Renal cortex interstitium (tissue), 15 donors: ENCODE measurements at places on chromosomes 5 and 9. TPM values are rescaled to one million over a fixed set of nuclear protein-coding genes. Genes with fewer than 3 reads are reported as not detected.
A peak's percentile ranks its signal among the peaks of the same experiment; 100 is the strongest.

PNPLA7 gene
- polyA plus RNA-seq = 2.4 TPM

TPM2 gene
- 156 TPM for polyA plus RNA-seq

POU5F2 gene
- polyA plus RNA-seq = 0.08 TPM

C5orf58 gene
- 0.30 TPM for polyA plus RNA-seq

IL31RA gene
- 0.11 TPM for polyA plus RNA-seq

SPRY4 gene
- 30.9 TPM for polyA plus RNA-seq

SH3TC2 gene
- 0.23 TPM for polyA plus RNA-seq

TMEM171 gene
- polyA plus RNA-seq = 9.1 TPM

PSD2 gene
- 2.6 TPM for polyA plus RNA-seq

ZNG1A gene
- polyA plus RNA-seq = 83.4 TPM

PCDHGA3 gene
- polyA plus RNA-seq = 4.2 TPM

PCDHAC2 gene
- 0.64 TPM for polyA plus RNA-seq

FBP1 gene
- 44.3 TPM for polyA plus RNA-seq

DNA sequence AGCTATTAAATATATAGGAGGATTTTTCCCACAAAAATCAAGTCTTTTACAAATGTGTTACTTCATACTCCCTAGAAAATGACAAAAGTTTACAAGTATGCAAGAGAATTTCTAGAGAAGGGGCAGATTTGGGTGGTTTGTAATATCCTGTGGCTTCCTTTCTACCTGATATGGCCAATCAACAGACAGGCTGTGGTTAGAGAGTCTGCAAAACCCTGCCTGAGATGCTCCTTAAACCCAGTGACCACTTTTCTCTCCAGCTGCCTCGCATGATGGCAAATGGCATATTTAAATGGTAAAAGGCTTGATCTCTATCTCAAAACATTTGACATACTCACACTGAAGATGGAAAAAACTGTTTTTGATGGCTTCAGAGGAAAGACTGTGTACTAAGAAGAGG lies 550.1 kb upstream of the ZNF462 start:
- DNase-seq = no peak

- no peak for DNase-seq
These were observed 10.8 kb downstream of the SPAAR start for GRCh38 chr9:35920051-35920620.

DNA sequence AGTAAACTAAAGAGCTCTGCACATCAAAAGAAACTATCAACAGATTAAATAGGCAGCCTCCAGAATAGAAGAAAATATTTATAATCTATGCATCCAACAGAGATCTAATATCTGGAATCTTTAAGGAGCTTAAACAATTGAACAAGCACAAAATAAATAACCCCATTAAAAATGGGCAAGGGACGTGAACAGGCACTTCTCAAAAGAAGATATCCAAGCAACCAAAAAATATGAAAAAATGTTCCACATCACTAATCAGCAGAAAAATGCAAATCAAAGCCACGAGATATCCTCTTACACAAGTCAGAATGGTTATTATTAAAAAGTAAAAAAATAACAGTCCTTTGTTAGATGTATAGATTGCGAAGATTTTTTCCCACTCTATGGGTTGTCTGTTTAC lies 109.1 kb upstream of the TRPC7 start:
- no peak for DNase-seq

DNA sequence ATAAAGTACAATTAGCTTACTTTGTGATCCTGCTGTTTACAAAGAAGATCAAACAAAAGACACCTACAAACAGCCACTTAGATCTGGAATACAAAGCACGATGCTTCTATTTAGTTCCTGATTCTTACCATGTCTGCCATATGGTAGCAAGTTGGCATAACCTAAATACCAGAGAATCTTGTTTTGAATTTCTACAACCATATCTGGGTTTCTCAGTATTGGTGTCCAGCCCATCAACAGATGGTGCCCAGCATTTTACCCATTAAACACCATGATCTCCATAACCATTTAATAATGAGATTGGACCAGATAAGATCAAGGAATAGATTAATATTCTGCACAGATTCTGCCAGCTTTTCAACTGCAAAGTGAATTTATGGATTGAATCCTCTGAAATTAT lies 29.8 kb downstream of the SLC24A2 start:
- DNase-seq = no peak

GRCh38 chr5:88948746-88949600 lies 66.0 kb upstream of the MEF2C start:
- no peak for DNase-seq

GRCh38 chr9:92734931-92735635 lies 29.6 kb downstream of the BICD2 start:
- no peak for DNase-seq

DNA sequence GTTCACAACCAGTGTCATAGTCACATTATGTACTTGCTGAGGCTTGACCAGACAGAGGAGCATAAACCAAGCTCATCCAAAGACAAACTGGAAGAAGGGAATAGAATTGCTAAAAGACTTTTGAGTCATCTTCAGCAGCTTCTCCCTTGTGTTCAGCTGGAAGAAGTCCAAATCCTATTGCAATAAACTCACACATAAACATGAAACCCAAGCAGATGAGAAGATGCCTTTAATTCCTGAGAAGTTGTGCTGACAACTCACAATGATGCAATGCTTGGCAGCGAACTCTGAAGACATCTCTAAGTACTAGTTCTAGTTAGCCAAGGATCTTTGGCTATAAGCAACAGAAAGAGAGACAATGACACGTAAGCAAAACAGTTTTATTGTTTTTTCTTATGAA lies 642.1 kb downstream of the KCTD16 start:
- DNase-seq = no peak

GRCh38 chr5:171315925-171316257 lies 6.8 kb downstream of the TLX3 start:
- DNase-seq = no peak

GRCh38 chr5:144135113-144135762 lies 35.2 kb downstream of the YIPF5 start:
- DNase-seq = no peak

- DNase-seq = no peak
These were observed 106.2 kb downstream of the CEMIP2 start for GRCh38 chr9:71662082-71662481.

DNA sequence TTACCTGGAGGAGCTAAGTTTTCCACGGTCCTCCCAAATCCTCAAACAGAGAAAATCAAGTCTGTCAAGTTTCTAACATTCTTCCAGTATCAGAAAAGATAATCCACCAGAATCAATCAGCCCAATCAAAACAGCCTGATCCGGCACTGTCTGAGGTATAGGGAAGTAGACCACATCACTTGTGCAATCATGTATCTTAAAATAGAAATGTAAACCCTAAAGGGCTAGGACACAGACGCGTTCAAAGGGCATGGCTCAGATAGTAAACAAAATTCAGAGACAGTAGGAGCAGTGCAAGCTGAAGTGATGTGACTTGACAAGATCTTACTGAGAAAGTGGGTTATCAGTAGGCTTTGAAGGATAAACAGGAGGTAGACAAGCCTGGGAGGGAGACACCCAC lies 252.4 kb upstream of the DAPK1 start:
- no peak for DNase-seq

- no peak for DNase-seq
These were observed 53.6 kb downstream of the LRSAM1 start for GRCh38 chr9:127504887-127505251.

DNA sequence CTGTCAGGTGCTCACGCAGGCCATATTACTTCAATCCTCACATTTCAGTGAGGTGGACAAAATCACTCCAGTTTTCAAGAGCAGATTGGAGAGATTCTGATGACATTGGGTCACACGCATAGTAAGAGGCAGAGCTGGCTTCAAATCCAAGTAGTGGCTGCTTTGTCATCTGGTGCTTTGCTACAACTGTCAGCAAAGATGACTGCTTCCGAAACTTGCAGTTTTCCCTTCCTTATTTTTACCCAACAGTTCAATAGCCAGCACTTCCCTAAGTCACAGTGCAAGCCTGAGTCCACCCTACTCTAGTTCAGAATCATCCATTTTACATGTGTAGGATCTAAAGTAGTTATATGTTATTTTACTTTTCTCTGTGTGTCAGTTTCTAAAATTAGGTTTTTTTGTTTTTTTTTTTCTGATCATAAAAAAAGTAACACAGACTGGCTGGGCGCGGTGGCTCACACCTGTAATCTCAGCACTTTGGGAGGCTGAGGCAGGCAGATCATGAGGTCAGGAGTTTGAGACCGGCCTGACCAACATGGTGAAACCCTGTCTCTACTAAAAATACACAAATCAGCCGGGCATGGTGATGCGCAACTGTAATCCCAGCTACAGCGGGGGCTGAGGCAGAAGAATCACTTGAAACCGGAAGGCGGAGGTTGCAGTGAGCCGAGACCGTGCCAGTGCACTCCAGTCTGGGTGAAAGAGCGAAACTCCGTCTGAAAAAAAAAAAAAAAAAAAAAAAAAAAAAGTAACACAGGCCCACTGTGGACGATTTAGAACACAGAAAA lies 49.6 kb downstream of the ANKDD1B start:
- DNase-seq = no peak

DNA sequence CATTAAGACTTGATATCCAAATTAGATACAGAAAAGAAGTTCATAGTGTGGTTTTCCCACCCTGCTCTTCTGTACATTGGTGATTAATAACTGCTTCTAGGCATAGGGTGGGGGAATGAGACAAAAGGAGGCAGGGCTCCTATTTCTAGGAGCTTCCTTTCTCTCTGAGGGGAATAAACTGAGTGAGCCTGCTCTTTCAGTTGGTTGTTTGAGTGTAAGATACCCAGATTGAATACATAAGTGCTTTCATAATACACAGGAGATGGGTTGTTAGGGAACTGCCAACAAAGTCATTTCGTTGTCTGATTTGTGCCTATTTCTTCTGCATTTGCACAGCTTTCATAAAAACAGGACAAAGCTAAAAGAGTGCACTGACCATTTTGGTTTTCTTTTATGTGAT lies 48.9 kb upstream of the TTC23L start:
- DNase-seq = no peak

- no peak for DNase-seq
These were observed 173.5 kb downstream of the ARHGEF28 start for GRCh38 chr5:73799401-73799972.

- DNase-seq = no peak
These were observed 689 bp downstream of the AK3 start for GRCh38 chr9:4740388-4740637.

GRCh38 chr9:130183133-130183762 lies 11.0 kb downstream of the NCS1 start:
- no peak for DNase-seq

DNA sequence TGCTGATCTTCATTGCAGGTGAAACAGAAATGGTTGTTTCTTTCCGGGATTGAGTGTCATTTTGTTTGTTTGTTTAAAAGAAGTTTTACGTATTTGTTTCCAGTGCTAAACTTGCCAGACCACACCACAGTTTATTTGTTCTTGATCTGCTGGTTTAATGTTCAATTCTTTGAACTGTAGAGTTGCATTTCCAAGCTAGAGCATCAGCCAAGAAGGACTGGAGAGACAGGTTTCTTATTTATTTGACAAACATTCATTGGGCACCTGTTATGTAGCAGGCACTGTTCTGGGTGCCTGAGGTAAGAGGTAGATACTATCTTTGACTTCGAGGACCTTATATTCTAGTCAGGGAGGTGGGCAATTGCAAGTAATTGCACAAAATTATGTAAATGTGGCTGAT lies 45.0 kb downstream of the MCCC2 start:
- no peak for DNase-seq

GRCh38 chr9:91421128-91421765 lies 2.4 kb downstream of the NFIL3 start:
- peak; percentile 64 for DNase-seq

GRCh38 chr5:127041571-127041970 lies 11.2 kb upstream of the MARCHF3 start:
- no peak for DNase-seq

GRCh38 chr5:74261421-74261820 lies 379.1 kb downstream of the ENC1 start:
- no peak for DNase-seq

DNA sequence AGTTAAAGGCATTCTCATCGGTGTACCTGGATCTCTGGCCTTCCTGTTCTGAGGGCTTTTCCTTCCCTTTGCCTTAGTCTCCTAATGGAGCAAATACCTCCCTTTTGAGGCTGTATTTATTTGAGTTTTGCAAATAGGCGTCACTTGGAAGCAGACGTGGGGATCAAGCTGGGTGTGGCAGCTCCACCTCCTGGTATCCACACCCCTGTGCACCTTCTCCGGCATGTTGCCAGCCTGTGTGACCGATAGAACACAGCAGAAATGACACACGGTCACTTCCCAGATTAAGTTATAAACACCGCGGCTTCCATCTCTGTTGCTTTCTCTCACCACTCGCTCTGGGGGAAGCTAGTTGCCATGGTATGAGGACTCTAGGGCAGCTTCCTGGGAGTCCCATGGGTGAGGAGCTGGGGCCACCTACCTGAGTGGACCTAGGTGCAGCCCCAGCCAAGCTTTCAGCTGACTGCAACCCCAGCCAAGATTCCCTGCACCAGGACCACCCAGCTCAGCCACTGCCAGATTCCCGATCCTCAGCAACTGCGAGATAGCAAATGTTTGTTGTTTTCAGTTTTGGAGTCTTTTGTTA lies 214.4 kb upstream of the MVB12B start:
- no peak for DNase-seq

GRCh38 chr9:18825656-18826170 lies 207.3 kb downstream of the SAXO1 start:
- no peak for DNase-seq

DNA sequence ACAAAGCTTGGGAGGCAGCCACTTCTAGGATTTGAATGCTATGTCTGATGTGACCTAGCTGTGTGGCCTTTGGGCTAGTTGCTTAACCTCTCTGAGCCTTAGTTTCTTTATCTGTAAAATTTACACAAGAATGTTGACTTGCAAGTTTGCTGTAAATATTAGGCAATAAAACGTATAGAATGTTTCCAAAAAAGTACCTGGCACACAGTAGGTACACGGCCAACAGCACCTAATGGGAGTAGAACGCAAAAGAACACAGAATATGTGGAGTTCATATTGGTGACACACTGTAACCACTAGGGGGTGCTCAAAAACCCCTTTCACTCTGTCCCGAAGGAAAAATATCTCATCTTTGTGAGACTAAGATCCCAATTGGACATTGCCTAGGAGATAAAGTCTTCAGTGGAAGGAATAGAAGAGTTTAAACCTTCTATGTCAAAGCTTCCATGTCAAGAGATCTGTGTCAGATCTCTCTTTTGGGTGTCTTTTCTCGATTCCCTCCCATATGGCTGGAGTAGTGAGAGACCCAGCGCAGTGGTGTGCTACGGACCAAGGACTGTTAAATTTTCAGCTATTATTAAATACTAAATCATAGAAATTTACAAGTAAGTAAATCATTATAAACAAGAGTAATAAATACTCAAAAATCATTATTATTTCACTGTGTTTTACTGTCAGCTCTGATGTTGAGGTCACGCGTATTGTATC lies 145.4 kb upstream of the RAD23B start:
- DNase-seq = no peak

DNA sequence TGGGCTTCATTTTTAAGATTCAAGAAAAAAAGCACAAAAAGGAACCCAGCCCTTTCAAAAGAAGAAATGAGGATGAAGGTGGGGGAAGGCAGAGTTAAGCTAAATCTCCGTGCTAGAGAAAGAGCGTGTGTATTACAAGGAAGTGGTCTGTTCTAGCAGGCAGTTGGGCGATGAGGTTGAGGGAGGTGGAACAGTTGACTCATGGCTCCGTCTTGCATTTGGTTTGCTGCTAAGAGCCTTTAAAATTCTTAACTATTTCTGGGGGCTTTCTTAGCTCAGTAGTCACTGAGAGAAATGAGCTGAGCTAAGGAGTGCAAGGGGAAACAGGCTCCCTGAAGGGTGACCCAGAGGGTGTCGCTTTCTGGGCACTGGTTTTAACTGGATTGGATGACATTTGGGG lies 117.4 kb downstream of the GCNT1 start:
- no peak for DNase-seq

- no peak for DNase-seq
These were observed 101.2 kb downstream of the TRIM36 start for GRCh38 chr5:115068239-115069086.

GRCh38 chr9:73423891-73424290 lies 272.2 kb downstream of the ANXA1 start:
- no peak for DNase-seq
